ENCODE measurements at places on chromosomes 4 and X.

GRCh38 chrX:55342533-55343501 lies 78.1 kb upstream of the PAGE3 start:
- ATAC-seq, result no peak

DNA sequence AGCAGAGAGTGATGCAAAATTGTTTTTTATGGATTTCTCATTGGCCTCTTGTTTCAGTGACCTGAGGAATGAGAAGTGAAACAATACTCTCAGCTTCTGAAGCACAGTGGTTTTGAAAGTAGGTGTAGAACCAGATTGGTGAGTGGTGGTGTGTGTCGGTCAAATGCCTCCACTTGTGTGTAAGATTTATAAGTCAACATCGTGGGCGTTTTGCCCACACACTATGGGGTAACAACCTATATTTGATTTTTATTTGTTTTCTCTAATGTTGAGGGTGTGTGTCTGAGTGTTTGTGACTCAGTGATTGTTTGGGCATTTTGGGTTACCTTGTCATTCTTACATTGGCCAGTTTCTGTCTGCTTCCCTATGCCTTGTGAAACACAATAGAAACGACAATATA lies 23.3 kb downstream of the ADGRL3 start:
- ATAC-seq, result no peak

GRCh38 chr4:164828955-164829354 lies 48.0 kb upstream of the APELA start:
- no peak for ATAC-seq

DNA sequence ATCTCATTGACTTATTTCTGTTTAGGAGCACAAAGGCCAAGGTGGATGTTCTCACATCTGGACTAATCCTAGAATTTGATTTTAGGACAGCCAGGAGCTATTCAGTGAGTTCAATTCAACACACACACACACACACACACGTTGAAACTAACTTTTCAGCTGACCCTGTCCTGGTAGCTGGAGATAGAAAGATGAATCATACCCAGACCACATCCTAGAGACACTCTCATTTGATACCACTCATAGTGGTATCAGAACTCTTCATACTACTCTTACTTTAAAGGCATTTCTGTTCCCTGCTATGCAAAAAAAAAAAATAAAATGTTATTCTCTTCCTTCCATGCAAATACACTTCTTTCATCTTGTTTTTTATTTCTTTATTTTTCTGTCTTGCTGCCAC lies 36.7 kb downstream of the KLF8 start:
- ATAC-seq, result no peak

GRCh38 chr4:75916091-75916661 lies 13.9 kb upstream of the PPEF2 start:
- ATAC-seq, result no peak

DNA sequence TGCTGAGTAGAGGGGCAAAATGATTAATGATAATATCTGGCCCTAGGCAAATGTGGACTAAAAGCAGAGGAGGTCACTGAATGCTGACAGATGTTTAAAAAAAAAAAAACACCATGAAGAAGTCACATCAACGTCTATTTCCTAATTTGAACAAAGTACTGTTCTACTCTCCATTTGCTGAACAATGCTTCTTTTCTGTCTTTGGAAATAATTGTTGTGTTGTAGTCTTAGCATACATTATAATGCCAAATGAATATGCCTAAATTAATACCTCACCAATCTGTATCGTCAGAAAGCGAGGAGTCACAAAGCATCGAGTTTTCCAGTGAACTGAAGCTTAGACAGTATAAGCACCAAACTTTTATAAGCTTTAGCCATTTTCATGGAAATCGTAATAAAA lies 140.9 kb upstream of the JADE1 start:
- ATAC-seq, result no peak

DNA sequence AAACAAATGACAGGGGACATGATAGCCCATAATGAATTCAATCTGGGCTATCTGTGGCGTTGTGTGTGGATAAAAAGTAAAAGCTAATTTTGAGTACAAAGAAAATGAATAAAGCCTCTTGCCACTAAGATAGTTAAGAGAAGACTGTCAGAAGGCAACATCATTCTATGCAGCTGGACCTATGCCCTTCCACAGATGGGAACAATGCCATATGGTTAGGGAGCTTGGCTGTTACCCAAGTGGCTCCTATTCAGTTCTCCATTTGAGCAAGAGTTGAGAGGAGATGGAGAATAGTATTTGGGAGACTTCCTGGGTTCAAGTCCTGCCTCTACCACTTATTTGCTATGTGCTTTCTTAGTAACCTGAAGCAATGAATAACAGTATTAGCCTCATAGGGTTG lies 107.7 kb downstream of the ANXA3 start:
- no peak for ATAC-seq

GRCh38 chr4:80655662-80656061 lies 320.1 kb downstream of the CFAP299 start:
- ATAC-seq, result no peak

GRCh38 chr4:73707918-73708577 lies 32.3 kb upstream of the CXCL8 start:
- no peak for ATAC-seq

DNA sequence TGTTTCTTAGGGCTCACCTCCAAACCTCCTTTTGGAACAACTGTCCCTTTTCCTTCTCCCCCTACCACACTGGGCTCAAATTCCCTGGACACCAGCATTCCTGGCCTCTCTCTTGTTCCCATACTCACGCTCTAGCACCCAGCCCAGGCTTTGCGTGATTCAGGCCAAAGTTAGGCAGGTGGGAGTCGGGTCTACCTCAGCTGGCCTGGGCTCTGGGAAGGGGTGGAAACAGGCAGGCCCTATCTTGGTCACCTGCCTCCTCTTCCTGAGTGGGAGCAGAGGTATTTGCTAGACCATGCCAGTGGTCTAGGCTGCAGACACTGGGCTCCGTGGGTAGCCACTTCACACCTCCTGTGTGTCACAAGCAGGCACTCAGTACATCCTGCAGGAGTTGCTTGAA lies 211.1 kb upstream of the MAMLD1 start:
- ATAC-seq, result no peak

DNA sequence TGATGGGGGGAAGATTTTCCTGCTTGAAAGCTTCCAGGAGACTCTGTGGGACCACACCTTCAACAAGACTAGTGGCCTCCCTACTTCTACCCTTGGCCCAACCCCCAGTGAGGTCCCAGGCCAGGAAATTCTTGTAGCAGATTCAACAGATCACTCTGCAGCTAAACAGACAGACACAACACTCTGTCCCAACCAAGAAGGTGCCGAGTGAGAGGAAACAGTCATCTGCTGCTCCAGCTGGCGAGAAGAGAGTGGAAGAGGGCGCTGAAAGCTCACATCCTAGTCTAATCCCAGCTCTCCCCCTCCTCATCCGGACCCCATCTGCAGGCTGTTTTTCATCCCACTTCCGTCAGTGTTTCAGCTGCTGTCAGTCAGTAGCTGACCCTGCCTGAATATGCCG lies 63.4 kb downstream of the CHRDL1 start:
- ATAC-seq, result no peak

GRCh38 chrX:69257499-69258127 lies 92.4 kb upstream of the PJA1 start:
- ATAC-seq, result no peak

DNA sequence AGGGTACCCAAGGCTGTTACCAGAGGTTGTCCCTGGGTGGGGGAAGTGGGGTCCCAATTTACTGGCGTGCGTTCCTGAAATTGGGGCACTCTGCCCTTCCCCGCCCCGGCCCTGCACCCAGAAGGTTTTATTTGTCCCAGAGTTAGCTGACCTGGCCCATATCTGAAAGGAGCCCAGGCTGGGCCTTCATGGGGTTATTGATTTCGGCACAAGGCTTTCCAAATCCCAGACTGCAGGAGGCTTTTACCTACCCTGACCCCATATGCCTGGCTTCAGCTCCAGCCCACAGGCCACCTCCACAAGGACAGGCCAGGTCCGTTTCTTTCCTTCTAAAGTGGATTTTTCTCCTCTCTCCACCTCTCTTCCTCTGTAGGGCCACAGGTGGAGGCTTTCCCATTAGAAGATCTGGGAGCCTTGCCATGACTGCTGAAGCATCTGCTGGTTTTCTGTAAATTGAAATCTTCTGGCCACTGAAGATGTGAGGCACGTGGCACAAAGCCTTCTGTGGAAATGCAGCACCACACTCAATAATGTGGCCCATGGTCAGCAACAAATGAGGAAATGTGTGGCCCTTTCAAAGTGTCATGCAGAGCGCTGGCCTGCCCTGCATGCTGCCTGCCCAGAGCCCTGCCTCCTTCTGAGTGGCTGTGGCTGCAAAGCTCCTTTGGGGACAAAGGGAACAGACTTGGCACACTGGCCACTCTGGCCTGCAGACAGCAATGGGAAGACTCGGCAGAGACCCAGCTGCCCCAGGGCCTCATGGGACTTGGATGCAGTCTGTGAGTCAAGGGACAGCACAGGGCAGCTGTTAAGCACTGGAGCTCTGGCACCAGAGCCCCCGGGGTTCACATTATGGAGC lies 43.1 kb upstream of the MTM1 start:
- ATAC-seq, result no peak

DNA sequence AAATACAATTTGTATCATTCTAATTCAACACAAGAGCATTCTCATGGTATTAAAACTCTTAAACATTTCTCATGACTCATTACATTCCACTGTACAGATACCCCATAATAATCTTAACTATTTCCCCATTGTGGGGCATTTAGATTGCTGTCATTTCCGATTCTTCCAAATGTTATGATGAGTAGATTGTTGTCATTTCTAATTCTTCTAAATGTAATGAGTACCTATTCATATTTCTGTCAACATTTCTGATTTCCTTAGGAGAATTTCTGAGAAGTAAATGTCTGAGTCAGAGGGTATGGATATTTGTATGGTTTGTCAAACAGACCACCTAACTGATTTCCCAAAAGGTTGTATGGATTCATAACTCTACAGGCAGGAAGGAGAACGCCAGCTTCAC lies 8.3 kb downstream of the S100G start:
- no peak for ATAC-seq

GRCh38 chr4:3202836-3203820 lies 45.8 kb upstream of the MSANTD1 start:
- ATAC-seq, result peak; percentile 84

DNA sequence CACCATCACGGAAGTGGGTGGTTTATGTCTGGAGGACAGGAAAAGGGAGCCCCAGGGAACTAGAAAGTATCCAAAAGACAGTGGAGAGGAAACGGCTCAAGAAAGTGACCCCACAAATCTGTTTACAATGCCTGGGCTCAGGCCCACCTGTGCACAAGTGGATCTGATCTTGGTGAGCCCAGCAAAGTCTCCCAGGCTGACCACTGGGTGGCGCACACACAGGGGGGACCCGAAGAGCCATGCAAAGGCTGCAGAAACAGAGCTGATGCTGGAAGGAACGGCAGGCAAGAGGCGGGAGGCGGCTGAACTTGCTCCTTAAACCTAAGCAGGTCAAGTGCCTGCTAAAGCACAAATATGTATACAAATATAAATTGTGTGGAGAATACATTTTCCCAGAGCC lies 9.6 kb downstream of the HAUS7 start:
- ATAC-seq, result no peak

- ATAC-seq, result no peak
Measured at GRCh38 chr4:123561525-123561924, 164.9 kb downstream of the SPRY1 start.

- ATAC-seq, result no peak
Measured at GRCh38 chr4:54566608-54567007, 91.1 kb upstream of the KIT start.

DNA sequence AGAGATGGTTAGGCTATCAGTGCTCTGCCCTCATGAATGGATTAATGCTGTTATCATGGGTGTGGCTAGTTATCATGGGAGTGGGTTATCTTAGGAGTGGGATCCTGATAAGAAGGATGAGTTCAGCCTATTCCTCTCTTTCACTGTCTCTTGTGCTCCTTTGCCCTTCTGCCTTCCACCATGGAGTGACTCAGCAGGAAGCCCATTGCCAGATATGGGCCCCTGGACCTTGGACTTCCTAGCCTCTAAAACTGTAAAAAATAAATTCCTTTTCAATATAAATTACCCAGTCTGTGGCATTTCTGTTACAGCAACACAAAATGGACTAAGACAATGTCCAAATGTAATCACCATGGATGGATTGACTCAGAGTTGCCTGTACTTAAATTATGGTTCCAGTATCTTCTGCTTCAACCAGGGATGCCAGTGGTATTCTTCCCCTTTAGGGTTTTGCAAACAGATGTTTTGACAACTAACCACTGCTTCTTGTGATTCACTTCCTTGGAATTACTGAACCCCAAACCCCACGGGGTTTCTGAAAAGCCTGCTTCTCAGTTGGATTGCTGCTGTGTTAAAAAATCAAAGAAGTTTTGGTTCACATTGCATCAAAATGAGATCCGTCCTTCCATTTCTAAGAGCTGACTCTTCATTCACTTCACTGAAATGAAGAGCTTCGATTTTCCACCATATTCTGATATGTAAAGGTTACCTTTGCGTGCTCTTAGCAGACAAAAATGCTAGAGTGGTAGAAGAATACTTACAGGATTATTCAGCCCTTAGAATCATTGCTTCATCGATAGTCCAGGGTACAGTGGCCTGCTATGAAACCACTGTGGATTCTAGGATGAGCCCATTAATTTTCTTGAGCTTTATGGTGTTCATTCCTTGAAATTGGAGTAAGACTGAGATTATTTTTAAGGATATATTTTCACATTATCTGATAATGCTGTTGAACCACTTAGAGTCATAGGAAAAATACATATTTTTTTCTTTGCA lies 107.7 kb downstream of the FRMPD4 start:
- no peak for ATAC-seq

GRCh38 chrX:9279234-9279544 lies 185.7 kb upstream of the TBL1X start:
- no peak for ATAC-seq

DNA sequence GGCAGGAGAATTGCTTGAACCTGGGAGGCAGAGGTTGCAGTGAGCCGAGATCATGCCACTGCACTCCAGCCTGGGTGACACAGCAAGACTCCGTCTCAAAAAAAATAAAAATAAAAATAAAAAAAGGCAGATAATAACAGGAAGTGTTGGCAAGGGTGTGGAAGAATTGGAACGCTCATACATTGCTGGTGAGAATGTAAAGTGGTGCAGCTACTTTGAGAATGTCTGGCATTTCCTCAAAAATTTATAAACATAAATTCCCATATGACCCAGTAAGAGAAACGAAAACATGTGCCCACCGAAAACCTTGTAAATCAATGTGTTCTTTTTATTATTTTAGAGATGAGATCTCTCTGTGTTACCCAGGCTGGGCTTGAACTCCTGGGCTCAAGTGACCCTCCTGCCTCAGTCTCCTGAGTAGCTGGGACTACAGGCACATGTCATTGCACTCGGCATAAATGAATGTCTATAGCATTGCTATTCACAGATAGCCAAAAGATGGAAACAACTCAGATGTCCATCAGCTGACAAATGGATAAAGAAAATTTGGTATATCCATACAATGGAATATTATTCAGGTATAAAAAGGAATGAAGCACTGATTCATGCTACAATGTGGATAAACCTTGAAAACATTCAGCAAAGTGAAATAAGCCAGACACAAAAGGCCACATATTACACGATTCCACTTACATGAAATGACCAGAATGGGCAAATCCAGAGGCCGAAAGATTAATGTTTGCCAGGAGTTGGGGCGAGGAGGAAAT lies 63.7 kb upstream of the PLAC1 start:
- no peak for ATAC-seq
